H9 (cell line): ENCODE measurements at places on chromosomes 2 and 18. TPM values are rescaled to one million over a fixed set of nuclear protein-coding genes. Genes with fewer than 3 reads are reported as not detected.

The SNORC gene
- 0.61 and 1.1 TPM in 2 replicates for total RNA-seq

The LRRTM4 gene
- total RNA-seq, result 11.0 and 12.0 TPM in 2 replicates

The CCDC68 gene
- total RNA-seq, result not detected in 2 replicates

The EHBP1 gene
- total RNA-seq, result 32.4 and 35.6 TPM in 2 replicates

The LINC00305 gene
- total RNA-seq, result not detected in 2 replicates

The TMEM247 gene
- total RNA-seq, result not detected in 2 replicates

The GALR1 gene
- 0.02 and 0.07 TPM in 2 replicates for total RNA-seq

The ALK gene
- not detected in 2 replicates for total RNA-seq

The CSRNP3 gene
- total RNA-seq, result 2.3 and 3.6 TPM in 2 replicates

The IRS1 gene
- 15.0 and 16.3 TPM in 2 replicates for total RNA-seq

The CD8B2 gene
- not detected in 2 replicates for total RNA-seq

The VSNL1 gene
- total RNA-seq, result 9.2 and 9.9 TPM in 2 replicates

The TRIB2 gene
- total RNA-seq, result 36.2 and 41.9 TPM in 2 replicates

The COMMD1 gene
- 31.5 and 34.6 TPM in 2 replicates for total RNA-seq

The TMEM37 gene
- total RNA-seq, result 4.2 and 4.8 TPM in 2 replicates

The GPR55 gene
- total RNA-seq, result 0.11 TPM in 1 of 2 replicates, not detected in the other

The UGT1A1 gene
- not detected in 2 replicates for total RNA-seq

The GALM gene
- total RNA-seq, result 10.0 and 10.4 TPM in 2 replicates

The CD28 gene
- total RNA-seq, result not detected in 2 replicates

The HOXD12 gene
- not detected in 2 replicates for total RNA-seq

The CD8B gene
- 0.24 TPM in 1 of 2 replicates, not detected in the other for total RNA-seq

The FECH gene
- 24.1 and 24.8 TPM in 2 replicates for total RNA-seq

The NUP35 gene
- total RNA-seq, result 53.6 and 53.7 TPM in 2 replicates
